Epithelial cell of proximal tubule (primary cell): ENCODE measurements at places on chromosomes 7 and 10. TPM values are rescaled to one million over a fixed set of nuclear protein-coding genes. Genes with fewer than 3 reads are reported as not detected.
A peak's percentile ranks its signal among the peaks of the same experiment; 100 is the strongest.

- DNase-seq: no peak
Measured at GRCh38 chr10:112370424-112370819, 3.5 kb upstream of the ACSL5 start.

NEUROG3 gene
- not detected in 2 replicates for total RNA-seq

- no peak for DNase-seq
Measured at GRCh38 chr7:55206235-55207029, 158.7 kb upstream of the LANCL2 start.

- no peak for DNase-seq
Measured at GRCh38 chr10:100184840-100185239, 989 bp downstream of the ERLIN1 start.

DNA sequence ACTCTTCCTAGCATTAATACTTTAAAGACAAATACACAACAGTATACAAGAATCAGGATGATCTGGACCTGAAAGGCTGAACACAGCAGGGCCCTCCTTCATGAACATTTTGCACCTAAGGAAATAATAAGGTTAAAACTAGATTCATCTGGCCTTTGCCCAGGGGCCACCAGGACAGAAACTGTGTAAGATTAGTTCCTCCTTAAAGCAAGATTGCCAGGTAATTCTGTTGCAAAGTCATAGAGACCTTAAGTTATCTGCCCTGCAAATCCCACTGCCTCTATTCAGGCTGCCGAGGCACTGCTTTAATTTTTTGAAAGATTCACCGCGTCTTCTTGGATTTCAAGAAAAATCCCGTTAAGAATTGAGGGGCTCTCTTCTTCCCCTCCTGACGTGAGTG is 1.6 kb upstream of the KIAA1217 start:
- DNase-seq: no peak

DNA sequence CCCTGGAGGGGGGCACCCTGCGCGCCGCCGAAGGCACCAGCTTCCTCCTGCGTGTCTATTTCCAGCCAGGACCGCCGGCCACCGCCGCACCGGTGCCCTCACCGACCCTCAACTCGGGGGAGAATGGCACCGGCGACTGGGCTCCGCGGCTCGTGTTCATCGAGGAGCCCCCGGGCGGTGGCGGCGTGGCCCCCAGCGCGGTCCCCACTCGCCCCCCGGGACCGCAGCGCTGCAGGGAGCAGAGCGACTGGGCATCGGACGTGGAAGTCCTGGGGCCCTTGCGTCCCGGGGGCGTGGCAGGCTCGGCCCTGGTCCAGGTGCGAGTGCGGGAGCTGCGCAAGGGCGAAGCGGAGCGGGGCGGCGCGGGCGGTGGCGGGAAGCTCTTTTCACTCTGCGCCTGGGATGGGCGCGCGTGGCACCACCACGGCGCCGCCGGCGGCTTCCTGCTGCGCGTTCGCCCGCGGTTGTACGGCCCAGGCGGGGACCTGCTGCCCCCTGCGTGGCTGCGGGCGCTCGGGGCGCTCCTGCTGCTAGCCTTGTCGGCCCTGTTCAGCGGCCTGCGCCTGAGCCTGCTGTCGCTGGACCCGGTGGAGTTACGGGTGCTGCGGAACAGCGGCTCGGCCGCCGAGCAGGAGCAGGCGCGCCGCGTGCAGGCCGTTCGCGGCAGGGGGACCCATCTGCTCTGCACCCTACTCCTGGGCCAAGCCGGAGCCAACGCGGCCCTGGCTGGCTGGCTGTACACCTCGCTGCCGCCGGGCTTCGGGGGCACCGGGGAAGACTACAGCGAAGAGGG is 594 bp downstream of the CNNM1 start:
- no peak for DNase-seq

- no peak for DNase-seq
Measured at GRCh38 chr7:2163600-2164555, 68.9 kb downstream of the MAD1L1 start.

MRLN gene
- not detected in 2 replicates for total RNA-seq

ADRA2A gene
- total RNA-seq: 0.06 TPM in 1 of 2 replicates, not detected in the other

DNA sequence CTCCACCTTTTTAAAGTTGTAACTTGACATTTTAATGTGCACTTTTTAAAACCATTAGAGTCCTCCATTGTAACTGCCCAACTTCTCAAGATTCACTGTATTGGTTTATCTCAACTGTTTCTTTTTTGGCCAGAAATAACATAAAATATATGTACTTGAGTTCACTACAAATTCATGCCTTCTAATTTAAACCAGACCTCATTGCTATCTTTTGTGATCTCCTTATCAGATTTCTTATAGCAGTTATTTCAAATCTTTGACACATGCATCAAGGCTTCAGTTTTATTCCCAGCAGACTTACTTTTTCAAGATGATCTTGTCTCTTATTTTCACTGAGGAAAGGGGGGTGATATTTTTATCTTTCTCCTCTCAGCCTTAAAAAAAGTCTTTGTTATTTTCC is 154.3 kb downstream of the PHF14 start:
- no peak for DNase-seq

PDLIM1 gene
- 43.8 and 117 TPM in 2 replicates for total RNA-seq

- DNase-seq: no peak
Measured at GRCh38 chr7:4072161-4072925, 609.8 kb upstream of the FOXK1 start.

DNA sequence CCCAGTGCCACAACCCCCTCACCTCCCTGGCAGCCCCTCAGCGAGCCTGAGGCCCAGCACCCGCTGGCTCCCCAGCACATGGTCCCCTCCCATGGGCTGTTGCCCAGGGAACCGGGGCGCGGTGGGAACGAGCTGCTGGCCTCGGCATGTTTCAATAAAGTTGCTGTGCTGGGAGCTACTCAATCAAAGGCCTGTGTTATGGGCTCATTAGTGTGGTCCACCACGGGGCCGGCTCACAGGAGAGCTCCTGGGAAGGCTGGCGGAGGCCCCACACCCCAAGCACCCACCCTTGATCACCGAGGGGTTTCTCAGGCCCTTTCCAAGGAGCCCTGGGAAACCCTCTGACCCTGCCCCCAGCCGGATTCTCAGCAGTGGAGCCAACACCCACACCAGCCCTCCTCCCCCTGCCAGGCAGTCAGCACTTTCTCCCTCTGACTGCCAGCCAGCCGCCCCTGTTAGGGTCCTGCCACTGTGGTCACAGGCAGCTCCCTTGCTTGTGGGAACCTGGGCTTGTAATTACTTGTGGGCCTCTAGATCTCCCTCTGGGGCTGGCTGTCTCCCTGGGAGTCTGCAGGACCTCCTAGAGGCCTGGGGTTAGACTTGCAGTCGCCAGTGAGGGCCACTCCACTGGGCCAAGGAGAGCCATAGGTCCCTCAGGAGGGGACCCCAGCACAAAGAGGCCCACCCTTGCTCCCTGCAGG is 24.8 kb upstream of the TRIM8 start:
- no peak for DNase-seq

GRCh38 chr10:13206546-13207443 is 27.4 kb downstream of the UCMA start:
- DNase-seq: no peak

GRCh38 chr7:6579446-6579845 is 2.2 kb downstream of the ZDHHC4 start:
- no peak for DNase-seq

NXPH1 gene
- total RNA-seq: not detected in 2 replicates

DNA sequence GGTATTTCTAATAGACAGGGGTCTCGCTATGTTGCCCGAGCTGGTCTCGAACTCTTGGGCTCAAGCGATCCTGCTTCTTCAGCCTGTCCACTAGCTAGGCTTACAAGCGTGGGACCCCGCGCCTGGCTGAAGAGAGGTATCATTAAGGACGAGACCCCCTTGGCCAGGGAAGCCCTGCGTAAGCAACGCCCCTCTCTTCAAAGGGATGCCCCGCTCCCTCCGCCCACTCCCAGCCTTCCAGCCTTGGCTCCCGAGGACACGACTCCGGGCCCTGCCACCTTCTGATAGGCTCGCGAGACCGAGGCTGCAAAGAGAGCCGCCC is 220 bp upstream of the ZKSCAN5 start:
- DNase-seq: no peak

DNA sequence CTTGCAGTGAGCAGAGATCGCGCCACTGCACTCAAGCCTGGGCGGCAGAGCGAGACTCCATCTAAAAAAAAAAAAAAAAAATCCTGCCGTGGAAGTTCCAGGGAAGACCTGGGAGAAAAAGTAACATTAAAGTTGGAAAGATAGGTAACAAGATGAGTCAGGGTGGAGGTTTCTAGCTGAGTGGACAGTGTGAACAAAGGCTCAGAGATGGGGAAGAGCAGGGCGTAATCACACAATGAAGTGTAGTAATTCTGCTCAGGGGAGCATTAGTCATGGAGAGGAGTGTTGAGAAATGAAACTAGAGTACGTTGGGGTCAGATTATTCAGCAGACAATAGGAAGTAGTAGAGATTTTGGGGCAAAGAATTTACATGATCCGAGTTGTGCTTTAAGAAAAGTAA is 21.6 kb upstream of the WASL start:
- peak; percentile 86 for DNase-seq

DNA sequence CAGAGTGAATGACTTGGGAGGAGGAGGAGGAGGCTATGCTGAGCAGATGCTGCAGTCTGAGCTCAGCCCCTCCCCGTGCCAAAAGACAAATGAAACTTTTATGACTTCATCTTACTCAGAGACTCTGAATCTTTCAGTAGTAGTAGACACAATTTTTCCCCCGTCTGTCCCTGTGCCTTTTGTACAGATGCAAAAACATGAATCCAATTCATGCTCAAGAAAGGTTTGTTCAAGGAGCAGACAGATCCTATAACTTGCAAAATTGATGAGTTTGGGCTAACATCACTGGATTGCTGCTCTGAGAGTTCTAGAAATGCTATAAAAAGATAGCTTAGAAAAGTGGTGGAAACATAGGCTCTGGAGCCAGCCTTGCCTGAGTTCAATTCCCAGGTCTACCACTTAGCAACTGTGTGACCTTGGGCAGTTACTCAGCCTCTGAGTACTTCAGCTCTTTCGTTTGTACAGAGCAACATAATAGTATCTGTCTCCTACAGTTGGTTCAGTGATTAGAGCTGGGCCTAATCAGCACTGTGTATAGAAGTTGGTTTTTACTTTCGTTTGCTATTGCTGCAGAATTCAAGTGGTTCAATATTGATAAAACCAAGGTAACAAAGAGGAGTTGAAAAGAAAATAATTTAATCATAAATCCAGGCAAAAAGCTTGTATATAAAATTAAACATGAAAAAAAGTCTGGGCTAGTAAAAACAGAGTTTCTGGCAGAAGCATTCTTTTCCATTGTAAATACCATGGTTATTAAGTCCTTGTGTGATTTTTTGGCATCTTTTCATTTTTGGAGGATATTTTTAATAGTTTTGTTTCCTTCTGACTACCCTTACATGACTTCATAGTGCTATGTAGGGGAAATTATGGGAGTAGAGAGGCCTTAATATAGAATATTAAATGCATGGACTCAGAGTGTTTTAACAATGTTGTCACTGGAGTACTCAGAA is 174.2 kb upstream of the ZNF32 start:
- no peak for DNase-seq
